ENCODE measurements at places on chromosomes 11 and 22.

DNA sequence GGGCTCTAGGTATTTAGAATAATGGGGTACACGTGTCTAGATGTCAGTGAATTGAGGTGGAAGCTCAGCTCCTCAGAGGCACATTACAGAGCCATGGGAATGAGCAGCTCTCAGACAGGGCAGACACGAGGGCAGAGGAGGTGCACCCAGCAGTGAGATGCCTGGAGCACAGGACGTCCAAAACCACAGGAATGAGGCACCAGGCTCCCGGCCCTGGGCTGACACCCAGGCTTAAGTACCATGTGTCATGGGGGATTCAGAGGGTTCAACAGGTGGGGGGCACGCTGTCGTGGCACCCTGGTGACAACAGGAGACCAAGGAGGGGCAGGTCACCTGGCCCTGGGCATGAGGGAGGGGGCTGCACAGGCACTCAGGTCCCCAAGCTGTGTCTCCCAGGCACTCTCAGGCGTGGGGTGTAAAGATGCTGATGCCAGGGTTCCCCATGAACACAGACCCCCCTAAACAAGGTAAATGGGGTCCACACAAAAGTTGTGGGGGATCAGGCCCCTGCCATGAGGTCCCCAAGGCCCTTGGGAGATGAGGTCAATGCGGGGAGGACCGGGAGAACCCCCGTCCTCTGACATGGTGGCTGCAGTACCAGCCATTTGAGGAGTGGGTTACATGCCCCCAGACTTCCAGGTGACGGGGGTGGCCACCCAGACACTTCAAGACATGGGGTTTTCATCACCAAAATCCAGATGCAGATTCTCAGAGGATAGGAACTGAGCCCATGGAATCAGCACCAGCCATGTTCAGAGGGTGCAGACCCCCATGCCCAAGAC is 5.6 kb upstream of the SYT8 start:
- no peak for DNase-seq

- DNase-seq, result no peak
Observed at GRCh38 chr11:134599299-134599771, 187.3 kb upstream of the B3GAT1 start.

- DNase-seq, result no peak
Observed at GRCh38 chr22:27576815-27577573, 224.6 kb downstream of the MN1 start.

- no peak for DNase-seq
Observed at GRCh38 chr11:29985248-29985647, 31.6 kb downstream of the KCNA4 start.

DNA sequence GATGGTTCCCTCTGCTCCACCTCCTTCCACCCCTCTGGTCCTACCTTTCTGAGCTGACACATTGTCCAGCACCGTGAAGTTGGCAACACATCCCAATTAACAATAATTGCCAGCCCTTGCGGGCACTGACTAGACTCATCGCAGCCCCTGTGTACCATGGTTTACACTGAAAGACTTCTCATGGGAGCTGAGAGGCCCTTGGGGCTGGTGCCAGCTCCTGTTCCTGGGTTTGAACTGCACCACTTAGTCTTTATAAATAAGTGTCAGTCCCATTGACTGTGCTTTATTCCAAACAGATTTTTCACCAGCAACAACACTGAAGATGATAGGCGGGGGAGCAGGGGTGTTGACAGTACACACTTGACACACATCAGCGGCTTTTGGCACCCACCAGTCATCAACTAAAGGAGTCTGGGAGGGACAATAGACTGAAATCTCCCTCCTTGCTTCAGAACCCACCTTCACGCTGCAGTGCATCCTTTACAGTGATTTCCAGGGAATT is 447.3 kb downstream of the NTM start:
- no peak for DNase-seq

DNA sequence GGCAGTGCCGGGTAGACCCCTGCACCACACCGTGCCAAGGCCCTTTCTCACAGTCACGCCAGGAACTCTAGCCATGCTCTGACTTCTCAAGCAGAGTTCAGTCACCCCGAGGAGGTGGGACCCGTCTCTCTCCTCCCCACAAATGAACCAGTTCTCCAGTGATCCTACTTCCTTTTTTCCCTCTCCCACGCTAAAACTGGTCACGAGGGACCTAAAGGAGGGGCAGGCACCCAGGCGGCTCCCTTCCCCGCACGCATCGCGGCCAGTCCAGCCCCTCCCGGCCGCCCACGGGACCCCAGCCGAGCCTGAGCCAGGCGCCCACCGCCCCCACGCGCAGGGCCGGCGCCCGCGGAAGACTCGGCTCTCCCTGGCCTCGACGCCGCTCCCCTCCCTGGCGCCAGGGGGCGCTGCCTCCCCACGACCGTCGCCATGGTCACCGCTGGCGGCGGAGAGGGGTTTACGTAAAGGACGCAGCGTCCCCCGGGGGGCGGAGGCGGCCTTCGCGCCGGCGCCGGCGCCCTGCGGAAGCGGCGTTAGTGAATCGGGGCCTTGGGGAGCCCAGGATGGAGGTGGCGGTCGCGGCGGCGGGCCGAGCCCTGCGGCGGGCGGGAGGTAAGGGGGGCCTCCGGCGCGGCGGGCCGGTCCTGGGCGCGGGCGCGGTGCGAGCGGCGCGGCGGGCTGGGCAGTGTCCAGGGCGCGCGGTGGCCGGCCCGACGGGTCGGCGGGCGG is at the start of gene DAGLA:
TSS of gene DAGLA (plus strand) at position 499 of the 729 bp plus-strand sequence. CDS start 39,765 bp downstream, outside the sequence.
- DNase-seq, result peak; percentile 14

- DNase-seq, result peak; percentile 24
Observed at GRCh38 chr11:119474682-119475596, 52.0 kb upstream of the THY1 start.

- DNase-seq, result no peak
Observed at GRCh38 chr11:62832336-62833234, at the start of gene TEX54. TSS of gene TEX54 (minus strand) at chr11:62832841.

DNA sequence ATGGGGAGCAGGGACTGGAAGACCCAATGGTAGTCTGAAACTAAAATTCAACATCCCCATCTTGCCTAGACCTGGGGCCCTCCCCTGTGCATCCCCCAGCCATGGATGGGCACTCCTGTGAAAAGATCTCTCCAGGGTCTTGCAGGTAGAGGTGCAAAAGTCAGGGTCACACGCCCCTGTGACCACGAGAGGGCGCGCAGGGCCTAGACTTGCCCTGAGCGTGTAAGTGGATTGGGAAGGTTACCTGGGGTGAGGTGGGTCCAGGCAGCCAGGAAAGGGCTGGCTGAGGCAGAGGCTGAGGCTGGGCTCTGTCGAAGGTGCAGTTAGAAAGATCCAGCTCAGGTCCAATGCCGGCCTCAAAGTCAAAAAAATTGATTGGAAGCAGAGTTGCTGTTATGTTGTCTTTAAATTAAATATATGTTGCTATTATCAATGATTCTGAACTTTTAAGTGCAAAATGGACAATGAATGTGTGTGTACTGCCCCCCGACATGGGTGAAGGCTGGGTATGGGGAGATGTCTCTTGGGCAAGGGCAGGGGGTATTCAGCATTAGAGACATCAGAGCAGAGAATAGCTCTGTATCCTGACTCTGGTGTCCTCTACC is 4.8 kb upstream of the POU2F3 start:
- DNase-seq, result no peak

DNA sequence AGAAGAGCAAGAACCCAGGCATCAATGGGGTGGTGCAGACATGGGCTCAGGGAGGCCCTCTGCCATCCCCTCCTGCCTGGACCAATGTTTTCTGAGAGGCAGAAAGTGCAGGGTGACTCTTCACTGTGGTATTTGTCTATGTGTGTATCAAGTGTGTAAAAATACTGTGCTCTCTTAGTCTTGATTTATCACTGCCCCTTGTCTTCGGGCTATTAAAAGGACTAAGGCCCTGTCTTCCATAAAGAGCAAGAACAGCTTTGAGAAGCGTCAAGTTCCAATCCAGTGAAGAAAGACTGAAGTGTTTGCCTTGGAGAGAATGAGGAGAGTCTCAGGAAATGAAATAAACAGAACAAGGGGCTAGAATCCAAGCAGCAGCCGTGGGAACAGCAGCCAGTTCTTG is 14.4 kb downstream of the PRSS23 start:
- DNase-seq, result no peak

GRCh38 chr22:23152238-23153114 is 7.2 kb downstream of the RAB36 start:
- DNase-seq, result no peak
